ENCODE measurements at places on chromosomes 6 and 20. TPM values are rescaled to one million over a fixed set of nuclear protein-coding genes. Genes with fewer than 3 reads are reported as not detected.

The NUS1 gene
- 34.3 TPM for total RNA-seq

The TMEM74B gene
- not detected for total RNA-seq

The KDM1B gene
- total RNA-seq = 21.4 TPM

The SCUBE3 gene
- 26.5 TPM for total RNA-seq

The HMGCLL1 gene
- 0.28 TPM for total RNA-seq

The ROS1 gene
- under 0.01 TPM for total RNA-seq

The TMEM217 gene
- 2.5 TPM for total RNA-seq

The PAK5 gene
- total RNA-seq = not detected

The LAMP5 gene
- total RNA-seq = 0.19 TPM

The C6orf52 gene
- 0.56 TPM for total RNA-seq

The BMP2 gene
- 4.8 TPM for total RNA-seq

The PXT1 gene
- under 0.01 TPM for total RNA-seq

The OR2H2 gene
- not detected for total RNA-seq

The MUCL3 gene
- total RNA-seq = not detected

The WFDC5 gene
- total RNA-seq = not detected
